ENCODE measurements at places on chromosomes 3 and 15.

GRCh38 chr3:136949708-136950107 lies 8.1 kb upstream of the IL20RB start:
- no peak for DNase-seq

GRCh38 chr15:55990516-55990915 lies 2.9 kb downstream of the NEDD4 start:
- no peak for DNase-seq

- DNase-seq: no peak
These were observed 32.9 kb downstream of the PLCH1 start for GRCh38 chr3:155712008-155712407.

DNA sequence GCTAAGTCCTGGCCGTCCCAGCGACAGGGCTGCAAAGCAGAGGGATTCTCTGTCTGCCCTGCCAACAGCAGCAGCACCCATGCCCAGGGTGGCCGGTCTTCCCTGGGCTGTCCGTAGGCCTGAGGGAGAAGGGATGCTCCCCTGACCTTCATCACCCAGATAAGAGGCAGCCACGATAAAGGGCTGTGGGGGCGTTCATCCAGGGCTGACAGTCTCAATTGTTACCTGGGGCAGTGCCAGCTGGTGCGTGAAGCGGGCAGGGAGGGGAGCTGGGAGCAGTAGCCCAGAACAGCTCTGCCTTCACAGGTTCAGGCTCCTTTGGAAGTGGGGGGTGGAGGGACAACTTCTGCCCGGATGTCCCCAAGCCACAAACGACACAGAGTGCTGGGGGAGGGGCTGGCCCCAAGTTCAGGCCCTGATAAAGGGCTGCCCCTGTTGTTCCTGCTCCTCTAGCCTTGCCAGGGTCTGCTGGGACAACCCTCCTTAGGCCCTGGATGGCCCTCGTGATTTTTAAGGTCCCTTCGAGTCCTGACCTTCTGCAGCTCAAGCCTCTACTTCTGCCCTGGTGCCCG lies 94.7 kb downstream of the RAB11A start:
- DNase-seq: no peak

GRCh38 chr3:140236836-140237501 lies 302.0 kb downstream of the CLSTN2 start:
- no peak for DNase-seq

DNA sequence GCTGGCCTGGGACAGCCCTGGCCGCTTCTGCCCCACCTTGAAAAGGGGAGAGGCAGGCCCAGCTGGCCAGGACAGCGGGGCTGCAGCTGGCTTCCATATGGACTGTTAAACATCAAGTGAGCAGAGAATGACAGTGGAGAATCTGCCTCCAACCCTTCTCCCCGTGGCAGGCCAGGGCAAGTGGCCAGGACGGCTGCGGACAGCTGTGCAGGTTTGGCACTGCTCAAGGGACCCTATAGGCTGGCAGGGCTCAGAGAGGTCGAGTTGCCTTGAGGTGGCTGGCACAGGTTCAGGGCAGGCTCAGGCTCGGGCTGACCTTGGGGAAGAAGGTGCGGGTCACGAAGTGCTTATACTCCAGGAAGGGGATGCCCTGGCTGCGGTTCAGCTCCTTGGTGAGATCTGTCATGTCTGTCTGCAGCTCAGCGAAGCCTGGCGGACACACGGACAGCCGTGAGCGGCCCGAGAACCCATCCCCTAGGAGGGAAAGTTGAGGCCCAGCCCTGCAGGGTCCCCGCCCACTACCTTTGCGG lies 24.3 kb downstream of the H1-8 start:
- DNase-seq: no peak

DNA sequence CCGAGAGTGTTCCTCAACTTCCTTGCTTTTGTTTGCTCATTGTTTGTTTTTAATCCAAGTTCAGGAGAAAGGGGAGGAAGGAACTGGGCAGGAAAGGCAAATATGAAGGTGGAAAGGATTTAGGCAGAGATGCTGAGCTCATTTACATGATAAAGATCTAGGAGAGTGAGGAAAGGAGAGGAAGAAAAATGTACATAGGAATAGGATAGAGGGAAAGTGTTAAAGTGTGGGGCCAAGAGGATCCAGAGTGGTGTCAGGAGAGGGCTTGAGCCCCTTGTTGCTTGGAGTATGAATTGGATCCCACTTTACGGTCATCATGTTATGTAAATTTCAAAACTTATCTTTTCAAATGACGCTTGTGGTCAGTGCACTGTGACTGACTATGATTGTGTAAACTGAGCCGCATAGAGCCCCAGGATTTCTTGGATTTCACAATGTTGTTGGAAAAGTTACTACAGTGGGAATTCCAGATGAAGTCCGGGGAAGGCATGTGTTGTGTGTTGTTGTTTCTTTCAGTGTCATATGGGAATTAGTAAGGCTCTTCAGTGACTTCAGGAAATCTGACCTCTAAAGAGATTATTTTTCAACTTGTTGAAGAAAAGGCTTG lies 15.0 kb upstream of the PLD1 start:
- DNase-seq: no peak

DNA sequence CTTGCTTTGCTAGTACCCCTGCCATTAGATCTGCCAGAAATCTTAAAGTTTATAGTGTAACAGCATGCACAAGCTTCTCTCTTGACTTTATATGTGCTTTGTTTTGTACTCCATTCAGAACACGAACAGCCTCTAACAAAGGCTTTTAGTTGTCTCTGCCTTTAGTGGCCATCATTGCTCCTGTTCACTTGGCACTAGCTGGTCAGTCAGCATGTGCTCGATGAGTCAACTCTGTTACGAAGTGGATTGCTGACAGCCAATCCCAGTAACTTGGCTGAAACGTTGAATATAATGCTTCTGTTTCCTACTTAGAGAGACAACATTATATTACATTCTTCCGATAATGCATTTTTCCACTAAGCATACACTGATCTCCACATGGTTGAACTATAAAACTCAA lies 349.2 kb downstream of the NAALADL2 start:
- DNase-seq: no peak

GRCh38 chr15:53980021-53980420 lies 1.8 kb downstream of the UNC13C start:
- no peak for DNase-seq

DNA sequence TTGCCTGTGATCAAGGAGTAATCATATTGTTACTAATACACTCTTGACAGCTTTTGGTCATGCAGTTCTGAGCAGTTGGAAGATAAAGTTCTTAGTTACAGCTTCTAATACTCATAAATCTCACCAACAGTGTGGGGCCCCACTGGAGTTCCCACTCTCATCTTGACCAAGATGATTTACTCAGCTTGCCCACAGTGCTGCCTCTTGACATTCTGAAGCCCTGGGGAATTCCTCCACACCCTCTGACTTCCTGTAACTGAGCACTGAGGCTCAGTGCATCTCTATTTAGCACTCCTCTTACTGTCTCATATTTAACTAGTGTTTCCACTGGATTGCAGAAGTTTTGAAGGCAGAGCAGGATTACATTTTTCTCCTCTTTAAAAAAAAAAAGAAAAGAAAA lies 1.9 kb upstream of the ARL6IP5 start:
- peak; percentile 92 for DNase-seq

DNA sequence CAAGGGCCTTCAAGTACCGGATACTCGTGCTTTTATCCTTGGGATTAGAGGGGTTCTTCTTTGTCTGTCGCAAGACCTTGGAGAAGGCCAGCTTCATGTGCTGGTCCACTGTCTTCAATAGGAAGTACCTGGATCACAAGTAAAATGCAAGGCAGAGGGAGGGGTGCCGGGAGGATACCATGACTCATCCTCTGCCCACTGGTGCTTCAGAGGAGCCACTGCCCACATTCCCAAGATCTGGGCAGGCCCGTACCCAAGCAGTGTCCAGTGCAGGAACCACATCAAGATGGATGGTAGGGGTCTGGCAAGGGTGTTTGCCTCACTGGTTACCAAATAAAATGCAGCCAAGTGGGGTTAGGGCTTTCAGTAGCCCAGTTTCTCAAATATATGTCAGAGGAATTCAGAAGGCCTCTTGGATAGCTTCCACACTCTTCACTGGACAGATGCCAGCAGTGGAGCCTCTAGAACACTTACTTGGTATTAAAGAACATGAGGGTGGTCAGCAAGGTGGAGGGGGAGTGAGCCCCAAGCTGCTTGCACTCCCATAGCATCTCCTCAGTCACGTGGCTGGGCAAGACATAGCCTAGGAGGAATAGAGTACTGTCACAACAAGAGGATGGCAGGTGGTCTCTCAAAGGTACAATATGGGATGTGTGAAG lies 3.6 kb upstream of the IMPDH2 start:
- no peak for DNase-seq

DNA sequence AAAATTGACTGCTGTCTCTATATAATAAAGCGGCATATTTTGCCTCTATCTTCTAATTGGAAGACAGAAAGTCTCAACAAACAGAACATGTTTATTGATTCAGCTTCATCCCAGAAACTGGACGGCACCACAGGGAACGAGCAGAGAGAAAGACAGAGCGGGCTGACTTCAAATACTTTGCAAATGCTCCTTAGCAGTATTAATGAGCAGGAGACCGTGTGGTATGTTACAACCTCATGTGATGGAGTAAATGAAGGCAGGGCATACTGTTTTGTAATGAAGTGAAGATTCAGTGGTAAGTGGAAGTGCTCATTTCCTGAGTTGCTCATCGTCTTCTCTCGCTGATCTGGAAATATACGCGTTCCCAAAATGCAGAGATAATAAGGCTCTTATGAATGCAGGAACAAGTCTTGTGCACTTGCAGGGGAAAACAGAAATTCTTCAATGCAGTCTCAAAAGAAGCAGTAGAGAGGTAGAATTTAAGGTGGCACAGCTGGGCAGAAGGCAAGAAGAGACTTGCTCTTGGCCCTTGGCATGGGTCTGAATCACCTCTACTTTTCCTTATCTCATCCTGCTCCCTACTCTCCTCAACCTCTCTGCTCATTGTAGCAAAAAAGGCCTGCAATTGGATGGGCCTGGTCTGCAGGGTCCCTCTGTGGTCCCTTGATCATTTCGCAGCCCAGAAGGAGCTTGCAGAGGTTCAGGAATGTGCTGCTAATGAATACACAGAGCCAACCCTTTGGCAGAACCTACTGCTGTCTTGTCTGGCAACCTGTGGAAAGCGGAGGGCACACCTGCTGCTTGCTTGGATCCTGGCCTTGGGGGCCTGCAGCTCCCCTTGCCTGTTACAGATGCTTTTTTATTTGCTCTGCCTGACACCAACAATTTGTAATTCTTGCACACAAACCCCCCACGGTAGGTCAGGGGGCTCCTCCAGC lies 604.9 kb upstream of the CFAP20DC start:
- no peak for DNase-seq

GRCh38 chr15:79329171-79329611 lies 18.3 kb downstream of the TMED3 start:
- DNase-seq: no peak

DNA sequence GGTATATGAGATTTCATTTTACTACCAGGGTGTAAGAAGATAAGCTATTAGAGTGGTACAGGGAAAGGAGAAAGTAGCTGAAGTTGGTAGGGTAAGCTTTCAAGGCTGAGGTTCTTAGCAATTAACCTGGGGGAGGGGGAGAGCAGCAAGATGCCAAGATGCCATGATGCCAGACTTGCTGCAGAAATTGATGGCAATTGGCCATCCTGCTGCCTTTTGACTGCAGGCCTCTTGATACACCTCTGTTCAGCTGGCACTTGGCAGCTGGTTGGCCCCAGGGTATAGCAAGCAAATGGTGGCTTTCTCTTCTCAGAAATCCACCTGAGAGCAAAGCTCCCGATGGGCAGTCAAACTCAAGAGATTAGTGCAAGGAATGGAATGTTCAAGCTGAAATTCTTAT lies 21.4 kb upstream of the DPH6 start:
- DNase-seq: no peak

DNA sequence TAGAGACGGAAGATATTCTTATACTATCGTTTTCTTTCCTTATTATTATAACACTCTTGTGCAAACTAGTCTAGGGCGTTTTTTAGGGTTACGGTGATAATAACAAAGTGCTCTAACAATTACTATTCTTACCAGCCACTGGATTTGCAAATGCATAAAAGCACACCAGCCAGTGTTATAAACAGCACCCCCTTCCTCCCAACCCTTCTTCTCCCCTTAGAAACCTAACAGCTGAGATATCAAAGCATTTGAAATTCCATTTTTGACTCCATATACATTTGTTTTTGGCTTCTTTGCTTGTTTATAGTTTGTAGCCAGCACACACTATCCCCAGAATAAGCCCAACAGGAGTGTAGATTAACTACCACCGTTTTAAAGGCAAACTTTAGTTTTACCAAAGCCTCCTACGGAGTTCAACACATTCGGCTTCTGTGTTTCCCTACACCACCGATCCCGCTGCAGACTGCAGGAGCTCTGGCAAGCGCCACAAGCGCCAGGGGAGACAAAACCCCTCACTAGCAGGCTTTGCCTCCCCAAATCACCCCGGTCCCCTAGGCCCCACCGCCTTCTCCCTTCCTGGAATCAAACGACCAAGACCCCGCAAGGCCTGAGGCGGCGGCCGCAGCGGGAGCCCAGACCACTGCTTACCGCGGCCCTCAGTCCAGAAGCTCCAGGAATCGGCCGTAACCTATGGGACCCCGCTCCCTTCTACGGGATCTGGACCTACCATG lies 461 bp downstream of the COPB2 start:
- no peak for DNase-seq

- no peak for DNase-seq
These were observed 2.3 kb downstream of the SERF2 start for GRCh38 chr15:43794269-43795037.

DNA sequence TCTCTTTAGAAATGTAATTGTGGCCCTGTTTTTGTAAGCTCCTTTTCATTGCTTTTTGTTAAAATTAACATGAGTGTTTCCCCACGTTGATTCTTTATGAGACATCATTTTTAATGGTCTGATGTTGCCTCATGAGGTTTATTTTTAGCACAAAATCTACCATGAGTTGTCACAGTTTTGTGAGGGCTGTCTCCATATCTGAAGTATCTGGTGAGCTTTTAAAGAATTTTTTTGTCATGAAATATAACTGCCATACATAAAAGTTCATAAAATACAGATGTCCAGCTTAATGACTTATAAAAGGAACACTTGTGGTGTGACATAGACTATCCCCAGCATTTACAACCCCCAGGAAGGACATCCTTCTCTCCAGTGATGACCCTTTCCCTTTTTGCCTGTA lies 34.3 kb upstream of the CEMIP start:
- DNase-seq: no peak

DNA sequence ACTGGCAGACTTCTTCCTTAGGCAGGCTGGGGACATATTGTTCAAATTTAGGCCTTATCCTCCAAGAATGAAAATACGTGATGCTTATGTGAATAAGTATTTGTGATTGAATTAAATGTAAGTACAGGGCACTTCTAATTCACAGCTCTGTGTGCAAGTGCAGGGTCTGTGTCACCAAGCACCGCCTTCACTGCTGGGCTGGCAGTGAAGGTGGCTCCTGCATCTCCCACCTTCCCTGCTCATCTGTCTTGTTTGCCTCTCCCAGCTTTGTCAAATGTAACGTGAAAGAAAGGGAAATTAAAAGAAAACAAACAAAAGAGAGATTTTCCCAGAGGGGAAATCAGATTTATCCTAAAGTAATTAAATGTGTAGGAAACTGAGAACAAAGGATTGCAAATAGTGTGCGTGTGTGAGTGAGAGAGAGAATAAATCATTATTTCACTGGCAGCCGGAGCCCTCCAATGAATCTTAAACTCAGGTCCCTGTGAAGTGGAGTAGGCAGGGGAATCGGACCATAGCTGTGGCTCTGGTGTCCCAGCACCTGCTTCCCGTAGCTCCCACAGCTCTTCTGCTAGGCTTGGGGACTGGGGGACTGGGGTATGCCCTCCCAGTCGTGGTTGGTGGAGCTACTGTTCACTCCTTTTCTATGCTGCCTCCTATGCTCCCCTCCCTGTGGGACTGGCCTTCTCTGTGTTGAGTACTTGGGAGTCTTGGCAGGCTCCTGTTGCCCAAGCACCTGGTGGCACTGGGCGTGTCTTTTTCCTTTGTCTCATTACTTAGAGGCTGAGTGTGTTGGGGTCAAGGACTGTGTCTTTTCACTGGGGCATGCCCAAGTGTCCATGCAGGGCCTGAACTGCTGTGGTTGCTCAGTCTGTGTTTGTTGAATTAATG lies 222.2 kb downstream of the EPHB1 start:
- DNase-seq: no peak
